Neuronal stem cell (in vitro differentiated cells): ENCODE measurements at places on chromosomes 12 and 14.

- DNase-seq = no peak
Observed at GRCh38 chr12:66352197-66352596, 49.9 kb downstream of the HELB start.

- DNase-seq = no peak
Observed at GRCh38 chr14:61106271-61106958, 125.4 kb downstream of the SLC38A6 start.

GRCh38 chr12:92927055-92927435 lies 2.0 kb downstream of the EEA1 start:
- DNase-seq = no peak

GRCh38 chr14:64968651-64969050 lies 3.5 kb downstream of the RAB15 start:
- DNase-seq = no peak

DNA sequence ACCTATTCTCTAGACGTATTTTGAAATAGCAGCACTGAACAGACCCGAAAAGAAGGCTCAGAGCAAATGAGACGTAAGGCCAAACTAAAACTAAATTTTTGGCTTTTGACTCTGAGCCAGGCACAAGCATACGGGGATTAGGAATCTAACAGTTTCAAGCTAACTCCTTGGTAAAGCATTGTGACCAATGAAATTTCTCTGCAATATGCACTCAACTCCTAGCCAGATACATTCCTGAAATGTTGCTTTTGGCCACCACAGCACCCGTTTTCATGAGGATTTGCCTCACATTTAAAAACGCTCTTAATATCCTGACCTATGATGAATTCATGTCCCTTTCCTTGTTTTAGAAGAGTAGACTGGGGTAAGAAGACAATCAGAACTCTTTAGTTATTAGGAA lies 53.1 kb upstream of the NPFF start:
- DNase-seq = no peak

- DNase-seq = no peak
Observed at GRCh38 chr12:90076851-90077319, 368.2 kb upstream of the ATP2B1 start.

DNA sequence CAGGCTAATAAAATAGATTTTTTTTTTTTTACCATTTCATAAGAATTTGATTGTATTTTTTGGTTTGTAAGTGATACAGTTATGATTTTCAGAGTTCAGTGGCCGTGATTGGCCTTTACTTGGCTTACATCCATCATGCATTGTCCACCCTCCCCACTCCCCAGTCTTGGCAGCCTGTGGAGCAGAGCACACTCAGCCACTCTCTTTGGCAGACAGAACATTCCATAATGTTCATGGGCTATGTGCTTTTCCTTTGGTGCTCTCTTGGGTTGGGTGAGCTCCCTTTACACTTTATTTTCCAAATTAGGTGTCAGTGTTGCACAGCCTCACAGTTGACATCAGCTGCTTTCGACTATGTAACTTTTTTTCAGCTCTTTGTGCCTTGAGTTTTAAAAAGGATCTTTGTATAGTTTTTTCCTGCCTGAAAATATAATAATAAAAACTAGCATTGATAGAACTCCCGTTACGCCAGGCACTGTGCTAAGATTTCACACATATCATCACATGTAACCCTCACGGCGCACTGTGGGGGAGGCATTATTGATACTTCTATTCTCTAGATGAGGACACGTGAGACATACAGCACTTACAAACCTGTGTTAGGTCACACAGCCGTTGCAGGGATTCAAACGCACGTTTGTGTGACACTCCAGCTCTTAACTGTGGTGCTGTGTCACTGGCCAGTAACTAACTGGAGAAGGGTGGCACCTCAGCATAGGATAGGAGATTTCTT lies 21.5 kb downstream of the SUDS3 start:
- DNase-seq = no peak

GRCh38 chr14:21112255-21112654 lies 11.4 kb downstream of the TMEM253 start:
- DNase-seq = no peak

DNA sequence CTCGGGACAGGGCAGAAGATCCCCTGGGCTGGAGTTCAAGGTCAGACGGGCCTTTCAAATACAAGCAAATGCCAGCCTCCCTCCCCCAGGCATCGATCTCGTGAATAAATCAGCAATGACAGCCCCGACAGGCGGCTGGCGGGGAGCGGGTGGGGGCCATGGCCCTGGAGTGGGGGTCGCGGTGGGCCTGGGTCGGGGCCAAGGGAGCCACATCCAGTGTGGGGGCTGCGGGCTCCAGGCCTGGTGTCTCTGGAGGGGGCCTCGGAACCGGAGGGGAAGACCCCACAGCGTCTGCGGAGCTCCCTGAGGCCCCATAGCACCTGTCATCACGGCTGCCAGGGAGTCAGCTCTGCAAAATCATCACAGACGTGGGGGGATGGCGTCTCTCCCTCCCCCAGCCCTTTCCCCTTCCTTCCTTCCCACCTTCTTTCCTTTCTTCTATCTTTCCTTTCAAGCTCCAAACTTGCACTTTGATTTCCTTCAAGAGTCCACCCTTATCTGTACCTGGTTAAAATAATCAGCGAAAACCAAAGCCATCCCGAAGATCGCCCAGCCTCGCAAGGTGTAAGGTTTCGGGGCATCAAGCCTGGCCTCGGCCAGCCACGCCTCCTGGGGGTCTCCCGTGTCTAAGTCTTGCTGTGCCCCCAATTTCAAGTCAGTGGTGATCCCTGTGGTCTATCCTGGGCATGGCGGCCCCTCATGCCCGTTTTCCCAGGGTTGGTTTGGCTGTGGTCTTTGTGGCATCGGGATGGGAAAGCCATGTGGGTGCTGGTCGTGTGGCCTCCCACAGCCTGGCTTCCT lies 92.1 kb downstream of the NOC4L start:
- DNase-seq = no peak

GRCh38 chr12:14452336-14452735 lies 86.9 kb downstream of the ATF7IP start:
- DNase-seq = no peak

DNA sequence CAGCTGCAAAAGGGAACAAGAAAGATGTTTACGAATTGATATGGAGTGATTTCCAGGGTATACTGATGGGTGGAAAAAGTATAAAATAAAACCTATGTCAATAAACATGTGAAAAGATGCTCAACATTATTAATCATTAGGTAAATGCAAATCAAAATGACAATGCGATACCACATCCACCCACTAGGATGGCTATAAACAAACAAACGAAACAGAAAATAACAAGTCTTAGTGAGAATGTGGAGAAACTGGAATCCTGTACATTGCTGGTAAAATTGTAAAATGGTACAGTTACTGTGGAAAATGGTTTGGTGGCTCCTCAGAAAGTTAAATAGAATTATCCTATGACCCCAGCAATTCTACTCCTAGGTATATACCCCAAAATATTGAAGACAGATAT lies 9.5 kb upstream of the BEST3 start:
- DNase-seq = no peak

DNA sequence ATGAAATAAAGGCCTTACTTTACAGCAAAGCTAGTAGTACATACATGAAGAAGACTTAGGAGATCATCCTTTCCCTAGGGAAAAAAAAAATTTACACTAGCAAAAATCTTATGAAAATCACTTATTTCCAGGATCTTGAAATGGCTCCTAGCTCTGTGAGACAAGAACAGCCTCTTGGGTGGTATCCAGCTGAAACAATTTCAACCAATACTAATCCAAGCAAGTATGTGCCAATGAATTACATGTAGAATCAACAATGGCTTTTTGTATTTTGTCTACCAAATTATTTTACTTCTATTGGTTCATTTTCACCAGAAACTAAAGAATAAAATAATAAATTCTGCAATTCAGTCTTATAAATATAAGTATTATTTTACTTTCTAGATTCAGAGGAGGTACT lies 2.7 kb upstream of the SLCO1A2 start:
- DNase-seq = no peak

- DNase-seq = no peak
Observed at GRCh38 chr12:109863847-109864712, 16.3 kb downstream of the GLTP start.

DNA sequence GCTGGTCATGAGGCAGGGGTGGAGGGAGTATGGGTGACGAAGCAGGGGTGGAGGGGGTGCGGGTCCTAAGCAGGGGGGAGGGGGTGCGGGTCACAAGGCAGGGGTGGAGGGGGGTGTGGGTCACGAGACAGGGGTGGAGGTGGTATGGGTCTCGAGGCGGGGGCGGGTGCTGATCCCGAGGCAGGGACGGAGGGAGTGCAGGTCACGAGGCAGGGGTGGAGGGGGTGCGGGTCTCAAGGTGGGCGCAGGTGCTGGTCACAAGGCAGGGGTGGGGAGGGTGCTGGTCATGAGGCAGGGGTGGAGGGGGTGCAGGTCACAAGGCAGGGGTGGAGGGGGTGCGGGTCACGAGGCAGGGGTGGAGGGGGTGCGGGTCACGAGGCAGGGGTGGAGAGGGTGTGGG lies 56.5 kb downstream of the ITPK1 start:
- no peak for DNase-seq

- DNase-seq = no peak
Observed at GRCh38 chr12:68240975-68241374, 12.4 kb downstream of the IL22 start.

GRCh38 chr12:58530742-58531062 lies 389.6 kb downstream of the LRIG3 start:
- no peak for DNase-seq

DNA sequence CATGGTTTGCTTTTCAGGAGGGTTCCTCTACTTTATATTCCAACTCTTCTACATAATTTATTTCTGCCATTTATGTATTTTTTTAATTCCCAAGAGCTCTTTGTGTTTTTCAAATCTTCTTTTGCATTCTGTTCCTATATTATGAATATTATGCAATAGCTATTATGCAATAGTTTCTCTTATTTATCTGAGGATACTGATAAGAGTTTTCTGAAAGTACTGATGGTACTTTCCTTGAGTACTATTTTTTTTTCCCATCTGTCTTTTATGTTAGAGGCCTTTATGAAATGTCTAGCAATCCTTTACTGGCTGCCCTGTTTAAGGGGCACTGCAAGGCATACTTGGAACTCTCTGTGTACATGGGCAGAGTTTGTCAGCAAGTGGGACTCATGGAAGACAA lies 93.4 kb downstream of the SLC41A2 start:
- DNase-seq = no peak

GRCh38 chr14:68757618-68758081 lies 35.2 kb downstream of the ZFP36L1 start:
- no peak for DNase-seq

DNA sequence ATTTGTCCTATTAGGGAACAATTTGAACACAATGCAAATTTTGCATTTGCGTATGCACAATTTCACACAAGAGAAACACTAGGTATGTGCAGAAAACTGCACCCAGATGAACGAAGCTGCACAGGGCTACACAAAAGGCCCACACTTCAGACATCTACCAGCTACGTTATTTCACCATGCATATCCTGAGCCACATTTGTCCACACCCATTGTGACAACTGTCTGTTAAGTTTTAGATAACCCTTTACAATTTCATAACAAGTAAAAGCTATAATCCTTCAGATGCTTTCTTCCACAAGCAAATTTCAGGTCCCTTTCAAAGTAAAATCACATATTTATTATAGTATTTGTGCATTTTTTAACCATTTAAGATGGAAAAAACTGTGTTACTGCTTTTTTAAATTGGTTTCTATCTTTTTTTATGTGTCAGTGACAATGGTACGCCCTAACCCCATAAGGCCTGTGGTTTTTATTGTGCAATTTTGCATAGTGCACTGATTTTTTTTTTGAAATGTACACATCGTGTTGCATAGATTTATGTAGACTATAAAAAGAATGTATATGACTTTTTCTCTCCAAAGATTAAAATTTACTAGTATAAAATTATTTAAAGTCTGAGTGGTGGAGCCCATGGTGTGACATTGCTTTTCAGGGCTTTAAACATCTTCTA lies 87.8 kb upstream of the BTG1 start:
- DNase-seq = no peak

GRCh38 chr14:44420226-44420625 lies 86.9 kb downstream of the FSCB start:
- no peak for DNase-seq

- DNase-seq = no peak
Observed at GRCh38 chr14:74495356-74495755, 1.8 kb downstream of the ISCA2 start.

- no peak for DNase-seq
Observed at GRCh38 chr12:106329231-106329982, 26.9 kb downstream of the TCP11L2 start.

DNA sequence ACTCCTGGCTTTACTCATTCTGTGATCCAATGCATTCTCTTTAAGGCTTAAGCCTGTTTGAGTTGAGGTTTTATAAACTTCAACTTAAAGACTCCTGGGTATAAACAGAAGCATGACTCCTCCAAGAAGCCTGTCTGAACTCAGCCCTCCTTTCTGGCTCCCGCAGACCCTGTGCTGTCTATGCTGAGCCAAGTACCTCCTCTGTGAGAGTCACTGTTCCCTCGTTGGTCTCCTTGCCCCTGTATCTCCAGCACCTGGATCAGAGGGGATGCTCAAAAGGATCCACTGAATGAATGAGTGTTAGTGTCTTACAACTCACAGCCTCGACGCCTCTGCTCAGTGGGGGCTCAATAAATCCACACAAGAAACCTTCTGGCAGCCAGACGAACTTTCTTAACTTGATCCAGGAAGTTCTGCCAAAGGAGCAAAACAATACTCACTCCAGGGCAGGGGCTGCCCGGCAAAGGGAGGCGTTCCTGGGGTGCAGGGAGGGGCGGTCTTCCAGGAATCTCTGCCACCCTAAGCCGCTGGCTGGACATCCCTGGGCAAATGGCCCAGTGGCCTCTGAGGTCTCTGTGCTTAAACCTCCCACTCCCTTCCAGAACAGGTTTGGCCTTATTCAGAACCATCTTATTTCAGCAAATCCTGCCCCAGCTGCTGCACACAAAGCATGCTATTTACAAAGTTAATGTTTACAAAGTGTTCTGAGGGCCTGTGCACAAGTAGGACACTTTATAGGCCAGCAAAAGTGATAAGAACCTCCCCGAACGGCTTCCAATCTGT lies 32.9 kb downstream of the MAP1LC3B2 start:
- no peak for DNase-seq

DNA sequence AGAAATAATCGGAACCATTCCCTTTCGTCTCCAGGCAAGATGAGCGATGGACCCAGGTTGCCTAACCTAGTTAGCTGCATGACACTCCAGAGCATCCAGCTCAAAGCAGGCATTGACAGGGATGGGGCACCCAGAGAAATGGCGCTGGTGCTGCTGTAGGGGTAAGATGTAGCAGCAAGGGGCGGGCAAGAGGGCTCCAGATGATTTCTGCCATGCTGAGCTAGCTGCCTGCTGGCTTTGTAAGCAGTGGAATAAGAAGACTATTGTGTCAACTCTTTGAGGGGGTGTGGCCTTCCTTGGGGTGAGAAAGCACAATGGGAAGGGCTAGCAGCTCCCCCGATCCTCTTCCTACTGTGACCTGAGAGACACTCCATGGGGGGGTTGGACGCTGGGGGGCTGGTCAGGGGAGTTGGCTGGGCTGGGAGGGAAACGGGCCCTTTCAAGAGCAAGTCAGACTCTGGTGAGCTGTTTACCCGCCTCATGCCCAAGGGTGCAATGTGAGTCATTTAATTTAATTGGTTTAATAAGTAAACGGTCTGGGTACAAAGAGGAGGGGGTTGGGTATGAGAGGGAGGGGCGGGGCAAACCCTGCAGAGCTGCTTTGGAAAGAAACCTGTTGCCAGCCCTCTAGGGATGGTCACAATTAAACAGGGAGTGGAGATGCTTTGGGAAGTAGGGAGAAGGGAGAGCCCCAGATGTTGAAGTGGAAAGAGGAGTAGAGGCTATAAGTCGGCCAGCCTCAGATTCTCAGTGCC lies 50.5 kb downstream of the B4GALNT3 start:
- DNase-seq = peak; percentile 65
